ENCODE measurements at places on chromosomes 3 and 15. TPM values are rescaled to one million over a fixed set of nuclear protein-coding genes. Genes with fewer than 3 reads are reported as not detected.
A peak's percentile ranks its signal among the peaks of the same experiment; 100 is the strongest.

DNA sequence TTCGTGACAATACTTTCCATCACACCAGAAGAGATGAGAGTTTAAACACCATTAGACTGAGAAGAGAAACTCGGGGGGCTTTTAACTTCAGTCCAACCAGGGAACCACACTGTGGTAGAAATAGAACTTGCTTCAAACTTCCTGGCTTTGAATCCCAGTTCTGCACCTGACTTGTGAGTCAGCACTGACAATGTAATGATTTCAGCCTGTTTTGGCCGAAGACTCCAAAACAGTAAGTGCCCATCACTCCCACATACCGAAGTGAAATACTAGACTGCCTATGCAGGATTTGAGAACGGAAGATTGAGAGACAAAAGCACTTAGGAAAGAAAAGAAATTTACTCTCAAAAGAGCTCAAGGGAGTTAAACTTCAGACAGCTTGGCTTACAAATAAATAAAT lies 27.0 kb downstream of the C2CD4B start:
- DNase-seq: peak; percentile 75

DNA sequence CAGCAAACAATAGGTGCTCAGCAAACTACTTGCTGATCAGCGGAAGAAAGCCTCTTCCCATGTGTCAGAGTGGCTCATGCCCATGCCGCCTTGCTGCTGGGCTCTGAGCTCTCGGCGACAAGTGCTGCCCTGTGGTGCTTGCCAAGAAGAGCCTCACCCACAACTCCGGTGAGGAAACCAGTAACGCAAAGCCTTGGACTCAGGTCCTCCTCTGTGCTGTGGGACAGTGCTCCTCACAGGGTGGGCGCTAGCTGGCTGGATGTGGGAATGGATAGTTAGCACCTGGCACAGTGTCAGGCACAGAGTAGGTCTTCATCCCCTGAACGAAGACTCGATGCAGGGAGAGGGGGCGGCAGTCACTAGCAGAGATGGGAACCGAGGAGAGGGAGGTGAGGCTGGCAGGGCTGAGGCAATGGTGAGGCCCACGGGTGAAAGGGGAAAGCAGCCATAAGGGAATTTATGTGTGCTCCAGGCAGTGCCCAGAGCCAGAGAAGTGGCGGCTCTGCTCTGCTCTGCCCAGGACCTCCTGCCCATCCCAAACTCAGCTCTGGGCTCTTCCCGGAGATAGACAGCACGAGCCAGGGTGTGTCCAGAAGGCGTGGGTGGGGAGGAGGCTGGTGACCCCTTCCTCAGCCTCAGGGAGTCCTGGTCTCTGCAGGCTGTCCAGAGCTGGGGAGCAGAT lies 55.7 kb downstream of the IQSEC1 start:
- DNase-seq: no peak

DNA sequence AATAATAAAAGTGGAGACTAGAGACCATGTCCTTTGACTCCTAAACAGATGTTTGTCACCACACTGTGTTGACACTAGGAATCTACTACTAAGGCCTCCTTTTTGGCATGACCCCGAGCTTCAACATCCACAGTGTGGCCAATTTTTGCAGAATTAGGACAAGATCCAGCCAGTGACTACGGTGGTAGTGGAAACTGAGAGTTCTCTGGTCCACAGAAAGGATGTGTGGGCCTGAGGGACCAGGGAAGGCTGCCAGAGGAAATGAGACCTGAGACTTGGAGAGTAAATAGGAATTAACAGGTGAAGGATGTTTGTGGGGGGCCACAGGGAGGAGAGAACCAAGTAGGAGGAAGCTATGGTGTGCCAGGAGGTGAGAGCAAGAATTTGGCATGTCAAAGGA lies 122.7 kb downstream of the CHCHD6 start:
- DNase-seq: no peak

DNA sequence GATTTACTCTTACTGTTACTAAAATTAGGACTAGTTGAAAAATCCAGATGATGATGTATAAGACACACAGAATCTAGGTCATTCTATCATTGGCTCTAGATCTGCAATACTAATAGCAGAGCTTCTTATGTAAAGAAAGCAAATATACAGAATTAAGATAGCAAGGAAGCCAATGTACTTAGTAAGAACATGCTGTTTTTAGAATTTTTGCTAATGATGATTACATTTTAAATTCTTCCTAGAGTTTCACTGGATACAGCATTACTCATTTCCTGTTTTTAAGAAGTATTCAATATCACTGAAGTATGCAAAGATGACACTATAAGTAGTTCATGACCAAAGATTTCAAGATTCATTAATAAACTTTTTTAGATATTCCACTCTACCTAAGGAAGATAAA lies 60.7 kb downstream of the CFAP20DC start:
- DNase-seq: no peak

DNA sequence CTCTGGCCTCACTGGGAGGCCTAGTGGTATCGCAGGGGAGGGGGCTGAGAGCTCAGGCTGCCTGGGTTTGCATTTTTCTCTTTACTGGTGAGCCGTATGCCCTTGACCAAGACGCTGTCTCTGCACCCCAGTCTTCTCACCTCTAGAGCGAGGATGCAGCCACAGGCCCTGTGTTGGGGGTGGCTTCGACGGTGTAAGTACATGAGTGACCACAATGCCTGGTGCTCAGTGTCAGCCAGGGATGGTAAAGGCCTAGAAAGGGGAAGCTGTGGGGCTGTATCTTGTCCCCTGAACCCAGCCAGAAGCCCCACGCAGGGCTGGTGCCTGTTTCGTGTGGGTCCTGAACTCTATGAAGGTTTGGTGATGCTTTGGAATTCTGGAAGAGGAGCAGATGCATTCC lies 19.8 kb downstream of the SYNM start:
- DNase-seq: no peak

DNA sequence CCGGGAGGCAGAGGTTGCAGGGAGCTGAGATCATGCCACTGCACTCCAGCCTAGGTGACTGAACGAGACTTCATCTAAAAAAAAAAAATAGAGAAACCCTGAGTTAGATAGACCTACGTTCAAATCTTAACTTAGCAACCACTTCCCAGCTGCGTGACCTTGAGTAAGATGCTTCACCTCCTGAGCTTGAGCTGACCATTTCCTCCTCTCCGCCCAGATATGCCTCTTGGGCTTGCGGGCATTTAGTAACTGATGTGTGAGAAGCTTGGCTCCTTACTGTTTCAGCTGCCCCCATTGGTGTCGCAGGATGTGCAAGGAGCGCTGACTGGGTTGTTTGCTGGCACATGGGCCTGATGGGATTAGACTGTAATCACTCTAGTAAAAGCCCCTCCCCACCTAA lies 26.9 kb upstream of the ATG7 start:
- no peak for DNase-seq

Gene ADGRG7
- total RNA-seq: not detected

DNA sequence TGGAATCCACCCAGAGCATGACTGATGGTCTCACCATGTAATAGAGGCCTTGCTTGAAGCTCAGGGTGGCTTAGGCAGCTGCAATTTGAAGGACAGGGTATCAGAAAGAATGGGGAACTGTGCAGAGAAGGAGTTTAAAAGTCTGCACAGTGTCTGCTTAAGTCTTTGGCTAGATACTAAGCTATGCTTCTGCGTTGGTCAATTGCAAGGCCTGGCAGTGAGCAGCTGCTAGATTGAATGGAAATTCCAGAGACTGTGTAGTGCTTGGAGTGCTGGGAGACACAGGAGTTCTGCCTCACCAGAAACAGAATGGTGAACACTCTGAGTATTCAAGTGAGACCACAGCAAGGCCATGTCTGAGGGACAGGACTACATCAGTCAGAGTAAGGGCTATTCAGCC lies 17.3 kb upstream of the ATP10A start:
- no peak for DNase-seq

GRCh38 chr3:39135170-39135805 lies 18.1 kb downstream of the CSRNP1 start:
- no peak for DNase-seq

- peak; percentile 18 for DNase-seq
Measured at GRCh38 chr3:57910990-57911389, 97.2 kb upstream of the FLNB start.

Gene GCSAM
- total RNA-seq: not detected

Gene CYP1A2
- total RNA-seq: not detected

Gene CLRN1
- not detected for total RNA-seq

GRCh38 chr15:59329570-59330350 lies 42.9 kb downstream of the MYO1E start:
- DNase-seq: no peak

DNA sequence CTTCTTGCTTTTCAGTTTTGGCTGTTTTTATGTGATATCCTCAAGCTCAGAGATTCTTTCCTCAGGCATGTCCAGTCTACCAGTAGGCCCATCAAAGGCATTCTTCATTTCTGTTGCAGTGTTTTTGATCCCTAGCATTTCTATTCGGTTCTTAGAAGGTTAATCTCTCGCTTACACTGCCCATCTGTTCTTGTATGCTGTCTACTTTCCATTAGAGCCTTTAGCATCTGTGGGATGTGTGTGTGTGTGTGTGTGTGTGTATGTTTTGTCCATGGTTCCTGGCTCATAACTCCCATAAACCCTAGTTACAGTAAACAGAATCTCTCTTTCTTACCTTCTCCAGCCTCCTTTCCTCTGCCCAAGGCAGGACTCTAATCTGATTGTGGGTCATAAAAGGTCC lies 5.1 kb upstream of the SLC22A13 start:
- no peak for DNase-seq

Gene SLC28A2
- total RNA-seq: not detected

Gene CCDC80
- 24.4 TPM for total RNA-seq

- peak; percentile 23 for DNase-seq
Measured at GRCh38 chr3:158768361-158768787, 33.5 kb upstream of the MFSD1 start.

DNA sequence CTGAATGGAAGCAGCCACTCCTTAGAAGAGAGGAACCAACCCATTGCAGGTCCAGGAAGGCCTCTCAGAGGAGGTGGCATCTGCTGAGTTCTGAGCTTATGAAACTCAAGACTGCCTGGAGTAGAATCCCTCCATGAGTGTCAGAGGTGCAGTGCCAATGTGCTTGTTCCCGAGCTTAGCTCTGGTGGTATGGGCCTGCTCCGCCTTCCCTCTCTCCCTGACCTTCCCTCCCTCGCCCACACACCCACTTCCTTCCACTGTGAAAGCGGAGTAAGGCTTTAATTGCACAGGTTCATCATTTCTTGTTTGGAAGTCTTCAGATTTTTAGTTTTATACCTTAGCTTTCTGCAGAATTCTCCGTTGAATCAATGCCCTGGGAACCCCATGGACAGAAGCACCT lies 208.0 kb upstream of the BHLHE40 start:
- no peak for DNase-seq

DNA sequence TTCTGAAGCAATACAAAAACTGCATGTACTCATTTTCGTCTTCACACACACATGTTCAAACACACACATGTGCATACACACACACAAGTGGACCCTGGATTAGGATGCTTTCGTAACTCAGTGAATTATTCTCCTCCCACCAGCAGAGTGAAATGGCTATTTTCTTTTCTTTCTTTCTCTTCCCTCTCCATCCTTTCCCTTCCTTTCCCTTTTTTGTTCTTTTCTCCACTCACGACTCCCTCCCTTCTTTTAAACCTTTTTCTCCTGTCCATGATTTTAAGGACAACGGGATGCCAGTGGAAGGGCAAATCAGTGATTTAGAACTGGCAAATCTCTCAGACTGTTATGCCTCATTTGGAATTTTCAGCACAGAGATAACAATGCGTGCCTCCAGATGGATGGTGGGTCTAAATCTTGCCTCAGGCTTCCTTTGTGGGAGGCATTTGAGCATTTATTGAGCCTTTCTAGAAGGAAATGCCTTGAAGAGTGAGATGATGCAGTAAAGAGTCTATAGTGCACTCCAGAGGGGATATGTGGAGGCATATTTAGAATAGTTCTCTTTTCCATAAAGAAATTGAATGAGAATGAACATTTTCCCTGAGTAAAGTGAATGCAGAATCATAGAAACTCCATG lies 130.4 kb upstream of the SLC7A14 start:
- no peak for DNase-seq

DNA sequence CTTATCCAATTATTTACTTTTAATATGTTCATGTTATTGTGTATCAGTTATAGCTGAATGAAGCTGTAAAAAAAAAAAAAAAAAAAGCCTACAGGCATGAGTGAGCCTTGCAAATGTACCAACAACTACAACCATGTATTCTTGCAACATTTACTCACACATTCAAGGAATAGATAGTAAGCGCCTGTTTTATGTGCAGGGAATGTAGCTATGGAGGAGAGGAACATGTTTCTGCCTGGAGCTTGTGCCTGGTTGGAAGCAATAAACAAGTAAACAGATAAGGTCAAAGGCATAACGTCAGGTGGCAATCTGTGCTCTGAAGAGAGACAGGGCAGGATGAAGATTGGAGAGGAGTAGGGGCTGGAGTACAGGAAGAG lies 111.2 kb downstream of the DNAJB8 start:
- DNase-seq: no peak

GRCh38 chr3:72347819-72348319 lies 500.4 kb downstream of the SHQ1 start:
- peak; percentile 86 for DNase-seq

DNA sequence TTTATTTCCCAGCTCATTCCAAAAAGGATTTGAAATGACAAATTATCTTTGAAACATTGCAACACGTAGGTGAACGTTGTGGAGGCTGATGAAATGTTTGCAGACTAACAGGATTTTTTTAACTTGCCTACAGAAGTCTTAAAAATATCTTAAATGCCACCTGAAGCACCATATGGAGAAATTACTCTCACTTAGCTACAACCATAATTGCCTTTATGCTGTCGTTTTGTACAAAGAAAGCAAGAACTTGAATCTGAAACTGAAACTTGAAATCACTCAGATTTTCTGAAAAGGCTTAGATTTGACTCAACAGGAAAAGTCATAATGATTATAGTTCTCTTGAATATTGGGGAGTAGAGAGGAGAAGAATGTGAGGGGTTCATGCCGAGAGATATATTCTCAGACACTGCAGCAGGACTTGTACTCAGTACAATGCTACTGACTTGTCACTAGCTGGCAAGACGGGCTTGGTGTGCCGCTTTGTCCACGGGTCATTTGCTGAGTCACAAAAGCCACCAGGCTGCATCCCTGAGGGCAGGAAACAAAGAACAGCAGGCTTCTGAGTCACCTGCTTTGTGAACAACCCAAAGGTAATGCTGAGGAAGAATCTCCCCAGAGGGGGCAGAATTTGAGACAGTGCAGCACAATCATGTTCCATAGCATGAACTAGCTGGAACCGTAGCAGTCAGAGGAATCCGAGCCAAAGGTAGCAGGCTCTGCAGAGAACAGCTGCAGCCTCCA lies 7.1 kb upstream of the FMN1 start:
- DNase-seq: peak; percentile 84

Gene SEMA6D
- total RNA-seq: not detected

DNA sequence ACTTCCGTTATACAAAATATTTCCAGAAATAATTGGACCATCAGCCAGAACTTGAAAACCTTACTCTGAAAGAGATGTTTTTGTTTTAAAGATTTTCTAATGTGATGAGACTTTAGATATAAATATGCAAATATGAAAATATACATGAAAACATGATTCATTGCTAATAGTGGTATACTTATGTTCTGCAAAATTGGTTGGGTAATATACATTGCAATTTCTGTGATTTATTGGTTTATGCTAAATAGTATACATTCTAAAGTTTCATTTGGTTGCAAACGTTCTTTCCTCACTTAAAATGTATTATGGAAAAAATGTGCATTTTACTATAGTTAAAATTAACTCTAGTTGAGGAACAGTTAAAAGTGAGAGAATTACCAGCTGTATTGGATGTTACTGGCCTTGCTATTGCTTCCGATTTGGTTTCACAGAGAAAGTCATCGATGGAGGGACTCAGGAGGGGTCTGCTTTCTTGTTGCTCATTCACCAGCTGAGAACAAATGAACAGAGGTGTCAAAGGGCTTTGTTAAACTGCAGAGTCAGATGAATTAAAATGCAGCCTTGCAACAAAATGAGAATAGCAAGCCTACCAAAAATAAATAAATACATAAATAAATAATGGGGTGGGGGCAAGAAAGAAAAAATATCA lies 149.3 kb downstream of the PEX5L start:
- no peak for DNase-seq

All from A172 (cell line).